ENCODE measurements at places on chromosomes 11 and 22. TPM values are rescaled to one million over a fixed set of nuclear protein-coding genes. Genes with fewer than 3 reads are reported as not detected.

The MMP7 gene
- total RNA-seq, result 5.6 TPM

The POU2AF2 gene
- total RNA-seq, result not detected

The CDKN1C gene
- 34.7 TPM for total RNA-seq

The ISX gene
- not detected for total RNA-seq

The TRIM51 gene
- total RNA-seq, result not detected

The LINC01488 gene
- not detected for total RNA-seq

DNA sequence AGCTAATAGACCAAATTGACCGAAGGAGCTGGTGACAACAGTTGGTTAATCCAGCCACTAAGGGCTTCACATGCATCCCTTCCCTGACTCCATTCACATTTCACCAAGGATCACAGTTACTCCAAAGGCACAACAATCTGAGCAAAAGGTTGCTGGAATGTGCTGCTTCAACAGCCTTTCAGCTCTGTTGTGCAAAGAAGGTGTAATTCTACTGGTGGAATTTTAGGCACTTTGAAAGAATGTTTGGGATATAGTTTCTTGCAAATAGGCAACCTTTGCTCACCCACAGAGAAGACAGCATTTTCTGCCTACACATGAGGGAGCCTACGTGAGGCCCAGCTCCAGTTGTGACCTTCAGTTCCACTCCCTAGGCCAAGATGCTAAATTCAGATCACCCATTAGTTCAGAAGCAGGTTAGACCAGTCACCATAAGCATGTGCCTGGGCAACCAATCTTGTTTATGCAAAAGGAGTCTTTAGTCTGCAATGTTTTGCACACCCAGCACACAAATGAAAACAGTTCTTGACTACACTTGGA is 21.6 kb upstream of the FCHSD2 start:
- DNase-seq, result no peak

GRCh38 chr11:85318573-85318972 is 308.6 kb downstream of the DLG2 start:
- DNase-seq, result no peak

GRCh38 chr11:27196203-27196897 is 155.7 kb downstream of the BBOX1 start:
- no peak for DNase-seq

- no peak for DNase-seq
These were observed 32.9 kb downstream of the TST start for GRCh38 chr22:36986242-36986821.

DNA sequence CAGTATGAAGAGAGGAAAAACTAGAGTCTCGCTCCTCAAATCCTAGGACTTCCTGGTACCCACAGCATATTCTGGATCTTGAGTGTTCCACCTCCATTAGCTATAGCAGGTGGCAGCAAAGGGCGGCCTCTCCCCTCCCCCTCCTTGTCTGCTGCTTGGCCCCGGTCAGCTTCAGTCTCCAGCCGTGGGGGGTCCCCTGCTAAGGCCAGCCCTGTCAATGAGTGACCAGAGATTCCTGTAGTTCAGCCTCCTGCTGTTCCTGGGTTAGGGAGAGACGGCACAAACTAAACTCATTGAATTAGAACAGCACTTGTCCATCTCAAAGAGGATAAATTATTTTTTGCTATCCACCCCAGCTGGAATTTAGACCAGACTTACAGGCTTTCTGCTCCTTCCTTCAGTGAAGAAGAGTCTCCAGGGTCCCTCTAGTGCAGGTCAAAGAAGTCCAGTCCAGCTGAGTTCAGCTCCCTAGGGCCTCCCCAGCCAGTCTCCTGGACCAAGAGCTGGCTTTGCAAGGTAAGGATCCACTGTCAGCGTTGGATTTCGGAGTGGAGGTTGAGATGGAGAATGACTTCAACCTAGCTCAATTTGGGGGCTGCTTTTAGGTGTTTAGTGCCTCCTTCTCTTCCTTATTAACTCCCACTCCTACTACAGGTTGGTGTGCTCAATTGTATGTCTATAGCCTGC is 1.1 kb upstream of the PHLDB1 start:
- no peak for DNase-seq

DNA sequence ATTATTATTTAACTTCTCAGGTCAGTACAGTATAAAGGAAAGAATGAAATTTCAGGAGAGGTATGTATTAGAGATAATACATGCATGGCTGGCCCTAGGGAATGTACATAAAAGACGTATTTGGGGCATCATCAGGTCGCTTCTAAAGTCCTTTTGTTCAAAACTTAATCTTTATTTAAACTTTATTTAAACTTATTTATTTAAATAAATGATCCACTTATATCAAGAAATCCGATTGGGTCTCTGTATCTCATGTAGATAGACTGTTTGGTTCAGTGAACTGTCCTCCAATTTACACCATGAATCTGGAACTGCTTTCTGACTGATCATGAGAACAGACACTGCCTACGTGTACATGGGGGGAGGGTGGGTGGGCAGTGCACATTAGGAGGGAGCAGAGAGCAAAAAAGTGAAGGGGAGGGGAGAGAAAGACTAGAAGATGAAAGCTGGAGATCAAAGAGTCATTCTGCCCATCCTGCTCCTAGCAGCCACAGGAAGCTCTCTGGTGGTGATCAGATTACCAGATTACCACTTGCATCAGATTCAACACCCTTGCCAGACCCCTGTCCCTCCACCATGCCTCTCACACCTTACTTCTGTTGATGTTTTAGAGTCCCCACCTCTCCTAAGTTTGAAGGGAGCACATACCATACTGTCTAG is 92.1 kb upstream of the MTMR2 start:
- no peak for DNase-seq

DNA sequence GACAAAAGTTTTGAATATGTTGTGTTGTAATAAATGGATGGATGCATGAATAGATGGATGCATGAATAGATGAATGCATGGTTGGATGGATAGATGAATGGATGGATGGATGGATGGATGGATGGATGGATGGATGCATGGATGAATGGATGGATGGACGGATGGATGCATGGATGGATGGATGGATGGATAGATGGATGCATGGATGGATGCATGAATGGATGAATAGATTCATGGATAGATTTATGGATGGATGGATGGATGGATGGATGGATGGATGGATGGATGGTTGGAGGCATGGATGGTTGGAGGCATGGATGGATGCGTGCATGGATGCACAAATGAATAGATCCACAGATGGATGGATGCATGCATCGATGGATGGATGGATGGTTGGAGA is 623.2 kb upstream of the B3GAT1 start:
- DNase-seq, result no peak

- DNase-seq, result no peak
These were observed 103.9 kb downstream of the ARL14EP start for GRCh38 chr11:30426781-30427180.

- no peak for DNase-seq
These were observed 122.6 kb downstream of the IGLL1 start for GRCh38 chr22:23457380-23457985.

GRCh38 chr11:44816761-44817160 is 90.0 kb downstream of the TSPAN18 start:
- no peak for DNase-seq

GRCh38 chr11:74162681-74163467 is 7.9 kb downstream of the C2CD3 start:
- DNase-seq, result no peak

GRCh38 chr11:79340535-79340934 is 100.3 kb downstream of the TENM4 start:
- no peak for DNase-seq

DNA sequence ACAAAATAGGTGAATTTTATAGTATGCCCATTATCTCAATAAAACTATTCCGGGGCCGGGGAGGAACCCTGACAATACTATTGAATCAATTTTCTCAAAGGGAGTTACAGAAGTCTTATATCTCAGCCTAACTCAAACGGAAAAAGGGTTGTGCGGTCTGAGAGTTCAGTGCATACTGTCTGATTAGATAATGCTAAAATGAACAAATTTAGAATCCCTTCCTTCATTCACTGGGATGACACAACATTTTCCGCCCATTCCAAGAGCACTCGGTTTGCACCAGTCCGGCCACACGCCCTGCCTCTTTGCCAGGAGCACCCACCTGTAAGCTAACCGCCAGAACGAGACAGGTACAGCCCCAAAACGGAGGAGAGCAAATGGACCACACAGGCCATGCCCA is 50.0 kb upstream of the NFRKB start:
- DNase-seq, result no peak

DNA sequence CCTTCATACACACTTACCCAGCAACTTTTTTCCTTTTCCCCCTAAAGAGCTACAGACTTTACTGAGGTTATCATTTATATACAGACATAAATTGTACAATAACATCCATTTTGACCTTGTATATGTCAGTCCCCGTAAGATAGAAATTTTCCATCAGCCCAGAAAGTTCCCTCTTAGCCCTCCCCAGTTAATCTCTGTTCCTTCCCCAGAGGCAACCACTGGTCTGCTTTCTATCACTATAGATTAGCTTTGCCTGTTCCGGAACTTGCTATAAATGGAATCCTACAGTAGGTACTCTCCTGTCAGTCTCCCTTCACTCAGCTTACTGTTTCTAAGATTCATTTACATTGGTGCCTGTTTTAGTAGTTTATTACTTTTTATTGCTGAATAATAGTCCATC is 54.9 kb downstream of the TSPAN18 start:
- no peak for DNase-seq

GRCh38 chr11:19499026-19499669 is 213.5 kb upstream of the NAV2 start:
- DNase-seq, result no peak

- DNase-seq, result no peak
These were observed 53.1 kb downstream of the SWAP70 start for GRCh38 chr11:9717040-9717357.

- no peak for DNase-seq
These were observed 22.9 kb upstream of the IGSF22 start for GRCh38 chr11:18748766-18749365.
